HEK293T (cell line): ENCODE measurements at places on chromosomes 6 and 20.

DNA sequence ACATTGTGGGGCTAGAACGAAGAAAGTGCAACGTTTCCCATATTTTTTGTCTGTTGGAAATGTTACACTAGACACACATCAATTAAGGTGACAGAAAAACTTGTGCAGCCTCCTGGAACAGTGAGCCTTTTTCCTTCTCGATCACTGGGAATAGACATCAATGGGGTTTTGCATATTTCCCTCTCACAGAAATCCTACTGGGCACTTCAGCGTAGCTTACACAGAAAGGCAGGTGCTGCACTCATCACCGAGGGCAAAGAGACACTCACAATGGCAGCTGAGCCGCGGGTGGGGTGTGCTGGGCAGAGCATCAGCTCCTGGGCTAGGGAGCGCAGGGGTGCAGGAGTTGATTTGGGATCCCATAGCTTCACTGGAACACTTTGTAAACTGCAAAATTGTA is 64.5 kb downstream of the THBS2 start:
- no peak for DNase-seq

GRCh38 chr20:58374027-58374850 is 14.8 kb upstream of the VAPB start:
- DNase-seq = no peak

DNA sequence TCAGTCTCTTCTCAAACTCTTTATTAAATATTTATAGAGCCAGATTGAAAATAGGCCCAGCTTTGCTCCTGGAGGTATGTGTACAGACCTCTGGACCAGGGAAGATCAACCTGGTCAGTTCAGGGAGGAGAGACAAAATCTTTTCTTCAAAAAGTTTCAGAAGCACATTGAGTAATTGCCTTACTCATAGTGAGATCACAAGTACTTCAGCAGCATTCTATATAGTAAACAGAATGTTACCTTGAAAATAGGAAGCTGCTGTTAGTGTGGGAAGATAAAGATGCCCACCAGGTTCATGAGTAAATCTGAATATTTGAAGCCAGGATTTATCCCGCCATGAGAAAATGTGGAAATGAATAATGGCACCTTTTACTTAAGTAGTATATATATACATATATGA is 665.9 kb upstream of the CITED2 start:
- DNase-seq = no peak

GRCh38 chr6:18509871-18510643 is 122.9 kb downstream of the RNF144B start:
- DNase-seq = no peak

- DNase-seq = peak; percentile 49
These were observed 47.7 kb upstream of the POLR1H start for GRCh38 chr6:30013291-30013922.

GRCh38 chr20:3785240-3786125 is 1.1 kb downstream of the CENPB start:
- no peak for DNase-seq

GRCh38 chr20:54774426-54774825 is 299.0 kb downstream of the DOK5 start:
- DNase-seq = no peak

DNA sequence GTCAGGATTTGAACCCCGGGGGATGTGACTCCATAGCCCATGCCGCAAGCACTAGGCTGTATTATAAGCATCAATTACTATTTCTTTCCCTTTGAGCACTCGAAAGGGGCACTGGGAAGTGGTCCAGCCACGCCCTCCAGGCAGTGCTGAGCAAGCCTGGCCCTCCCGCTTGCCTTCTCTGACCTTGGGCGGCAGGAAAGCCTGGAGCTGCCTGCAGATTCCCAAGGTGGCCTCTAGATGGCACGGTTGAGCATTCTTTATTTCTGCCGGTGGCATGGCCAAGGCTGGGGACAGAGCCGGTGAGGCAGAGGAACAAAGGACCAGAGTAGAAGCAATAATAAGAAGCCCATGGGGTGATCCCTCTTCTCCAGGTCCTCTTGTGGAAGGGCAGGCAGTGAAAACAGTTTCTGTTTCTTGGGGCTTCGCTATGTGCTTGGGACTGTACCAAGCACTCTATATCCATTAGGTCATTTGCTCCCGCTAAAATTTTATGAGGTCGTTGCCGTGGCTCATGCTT is 32.0 kb downstream of the ARHGAP40 start:
- peak; percentile 88 for DNase-seq

- DNase-seq = no peak
These were observed 31.6 kb upstream of the HLA-G start for GRCh38 chr6:29796026-29796425.

DNA sequence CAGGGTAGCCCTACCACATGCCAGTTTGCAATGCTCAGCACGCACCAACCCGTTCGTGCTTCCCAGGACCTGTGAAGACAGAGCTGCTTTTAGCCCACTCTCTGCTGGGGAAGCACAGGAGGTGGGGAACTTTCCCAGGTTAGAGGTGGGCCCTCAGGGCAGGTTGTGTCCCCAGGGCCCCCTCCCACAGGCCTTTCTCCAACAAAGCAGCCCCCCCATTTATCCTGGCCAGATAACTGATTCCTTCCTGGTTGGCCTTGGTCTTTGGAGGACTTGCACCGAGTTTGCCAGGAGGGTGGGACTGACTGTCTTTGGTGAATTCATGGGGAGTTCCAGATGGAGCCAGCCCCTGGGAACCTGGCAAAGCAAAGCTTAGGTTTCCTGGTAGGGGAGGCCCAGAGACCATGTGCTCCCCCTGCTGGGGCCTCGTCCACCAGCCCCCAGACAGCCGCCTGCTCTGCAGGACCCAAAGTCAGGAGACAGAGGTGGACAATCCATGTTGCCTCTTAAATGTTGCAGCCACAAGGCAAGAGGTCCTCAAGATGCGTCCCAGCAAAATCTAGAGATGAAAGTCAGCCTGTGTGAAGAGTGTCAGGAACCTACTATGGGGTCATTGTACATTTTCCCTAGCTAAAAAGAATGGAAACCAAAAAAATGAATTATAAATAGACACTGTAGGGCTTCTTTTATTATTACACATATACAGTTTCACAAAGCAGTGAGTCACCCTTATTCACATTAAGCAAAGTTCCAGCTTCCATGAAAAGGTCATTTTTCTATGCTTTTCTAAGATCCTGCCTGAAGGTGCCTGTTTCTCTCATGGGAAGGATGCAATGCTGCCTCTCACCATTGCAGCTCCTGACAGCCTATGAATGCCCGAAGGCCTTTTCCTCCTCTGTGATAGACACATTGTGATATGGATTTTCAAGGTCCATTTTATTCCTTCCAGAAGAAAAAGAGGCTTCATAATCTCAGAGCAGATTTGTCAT is 497.8 kb downstream of the PREX1 start:
- DNase-seq = peak; percentile 51

DNA sequence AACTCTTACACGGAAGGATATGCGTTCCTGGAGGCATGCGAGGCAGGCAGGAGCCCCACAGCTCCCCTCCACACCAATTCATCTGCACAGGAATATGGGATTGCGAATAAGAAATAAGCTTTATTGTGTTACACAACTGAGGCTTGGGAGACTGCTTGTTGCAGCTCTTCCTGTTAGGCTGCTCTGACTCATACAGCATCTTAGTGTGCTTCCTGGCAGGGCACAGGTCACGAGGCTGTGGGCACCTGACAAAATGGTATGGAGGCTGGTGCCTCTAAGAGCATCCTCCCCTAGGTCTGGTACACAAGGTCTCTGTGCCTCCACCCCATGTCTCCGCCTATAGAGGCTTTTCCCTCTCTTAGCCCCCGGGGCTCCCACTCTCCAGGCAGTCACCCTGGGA is 6.8 kb downstream of the SLC22A3 start:
- DNase-seq = no peak
